ENCODE measurements at places on chromosomes 4 and X. TPM values are rescaled to one million over a fixed set of nuclear protein-coding genes. Genes with fewer than 3 reads are reported as not detected.
A peak's percentile ranks its signal among the peaks of the same experiment; 100 is the strongest.

DNA sequence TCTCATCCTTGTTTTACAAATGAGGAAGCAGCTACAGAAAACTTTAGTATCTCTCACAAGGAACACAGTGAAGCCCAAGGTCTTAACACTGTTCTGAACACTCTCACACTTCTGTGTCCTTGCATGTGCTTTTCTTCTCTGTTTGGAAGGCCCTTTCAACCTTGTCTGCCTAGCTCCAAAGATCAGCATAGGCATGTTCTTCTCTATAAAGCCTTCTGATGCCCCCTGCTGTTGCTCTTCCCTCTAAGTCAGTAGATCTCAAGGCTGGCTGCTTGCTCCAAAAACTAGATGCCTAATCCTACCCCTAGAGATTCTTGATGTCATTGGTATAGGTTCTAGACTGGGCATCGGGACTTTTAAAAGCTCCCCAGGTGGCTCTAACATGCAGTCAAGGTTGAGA, 5.9 kb downstream of the APOO start:
- peak; percentile 9 for DNase-seq
- peaks cover 12% of the 10 kb centered on the region for H3K4me1 ChIP-seq
- no peak overlapping the region for H3K27ac ChIP-seq
- H3K27me3 ChIP-seq, result no peaks in the 10 kb centered on the region
- no peaks in the 10 kb centered on the region for H3K36me3 ChIP-seq

DNA sequence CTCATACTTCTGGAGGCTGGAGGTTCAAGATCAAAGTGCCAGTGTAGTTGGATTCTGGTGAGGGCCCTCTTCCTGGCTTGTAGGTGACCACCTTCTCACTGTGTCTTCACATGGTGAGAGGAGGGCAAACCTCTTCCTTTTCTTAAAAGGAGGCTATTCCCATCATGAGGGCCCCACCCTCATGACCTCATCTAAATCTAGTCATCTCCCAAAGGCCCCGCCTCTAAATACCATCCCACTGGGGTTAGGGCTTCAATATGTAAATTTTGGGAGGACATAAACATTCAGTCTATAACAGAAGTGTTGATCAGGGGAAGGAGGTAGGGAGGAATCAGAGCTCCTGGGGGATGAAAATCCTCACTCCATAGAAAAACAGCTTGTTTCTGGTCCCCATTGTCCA, 60.8 kb upstream of the DIPK2B start:
- no peaks in the 10 kb centered on the region for H3K27me3 ChIP-seq
- no peak for DNase-seq
- H3K27ac ChIP-seq, result no peak overlapping the region

- H3K36me3 ChIP-seq, result peaks cover 71% of the 10 kb centered on the region
- peak overlapping the region; percentile 90 for H3K4me3 ChIP-seq
- peaks cover 39% of the 10 kb centered on the region for H3K4me1 ChIP-seq
- H3K27ac ChIP-seq, result peak overlapping the region; percentile 78
- H3K27me3 ChIP-seq, result peaks cover 18% of the 10 kb centered on the region
- no peak for DNase-seq
Measured at GRCh38 chrX:48913605-48914366, 2.3 kb upstream of the SLC35A2 start.

DNA sequence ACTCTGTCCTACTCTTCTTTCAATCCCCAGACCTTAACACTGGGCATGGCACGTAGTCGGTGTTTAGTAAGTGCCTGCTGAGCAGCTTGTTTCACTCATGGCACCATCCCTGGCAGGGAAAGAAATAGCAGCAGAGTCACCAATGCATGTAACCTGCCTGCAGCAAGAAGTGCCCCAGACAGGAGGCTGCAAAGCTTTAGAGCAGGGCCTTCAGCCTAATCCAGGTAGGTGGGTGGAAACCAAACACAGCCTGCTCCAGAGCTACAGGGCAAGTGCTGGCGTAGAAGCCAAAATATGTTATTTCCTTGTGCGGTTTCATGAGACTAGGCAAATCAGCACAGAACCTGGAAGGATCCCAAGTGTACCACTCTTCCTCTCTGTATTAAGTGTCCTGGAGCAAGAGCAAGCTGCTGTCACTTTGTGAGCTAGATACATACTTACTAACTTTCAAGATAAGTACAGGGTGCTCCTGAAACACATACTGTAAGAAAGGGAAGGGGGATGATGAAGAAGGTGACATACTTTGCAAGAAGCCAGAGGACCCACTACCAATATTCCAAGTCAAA, 5.5 kb downstream of the PROM1 start:
- no peak overlapping the region for H3K4me3 ChIP-seq
- H3K36me3 ChIP-seq, result no peaks in the 10 kb centered on the region
- H3K27me3 ChIP-seq, result peaks cover 57% of the 10 kb centered on the region
- H3K27ac ChIP-seq, result no peak overlapping the region
- H3K4me1 ChIP-seq, result peaks cover 16% of the 10 kb centered on the region
- no peak for DNase-seq

- peaks cover 44% of the 10 kb centered on the region for H3K4me1 ChIP-seq
- no peaks in the 10 kb centered on the region for H3K27me3 ChIP-seq
- no peak for DNase-seq
Measured at GRCh38 chr4:48654015-48654664, 125.9 kb downstream of the FRYL start.

GRCh38 chrX:110748256-110748806, 47.3 kb downstream of the CHRDL1 start:
- H3K4me3 ChIP-seq, result no peak overlapping the region
- DNase-seq, result no peak
- no peaks in the 10 kb centered on the region for H3K27me3 ChIP-seq
- H3K4me1 ChIP-seq, result no peaks in the 10 kb centered on the region
- no peaks in the 10 kb centered on the region for H3K36me3 ChIP-seq

GRCh38 chr4:39626261-39626660, 12.4 kb downstream of the SMIM14 start:
- no peak for DNase-seq
- no peaks in the 10 kb centered on the region for H3K36me3 ChIP-seq
- peaks cover 4% of the 10 kb centered on the region for H3K4me1 ChIP-seq

DNA sequence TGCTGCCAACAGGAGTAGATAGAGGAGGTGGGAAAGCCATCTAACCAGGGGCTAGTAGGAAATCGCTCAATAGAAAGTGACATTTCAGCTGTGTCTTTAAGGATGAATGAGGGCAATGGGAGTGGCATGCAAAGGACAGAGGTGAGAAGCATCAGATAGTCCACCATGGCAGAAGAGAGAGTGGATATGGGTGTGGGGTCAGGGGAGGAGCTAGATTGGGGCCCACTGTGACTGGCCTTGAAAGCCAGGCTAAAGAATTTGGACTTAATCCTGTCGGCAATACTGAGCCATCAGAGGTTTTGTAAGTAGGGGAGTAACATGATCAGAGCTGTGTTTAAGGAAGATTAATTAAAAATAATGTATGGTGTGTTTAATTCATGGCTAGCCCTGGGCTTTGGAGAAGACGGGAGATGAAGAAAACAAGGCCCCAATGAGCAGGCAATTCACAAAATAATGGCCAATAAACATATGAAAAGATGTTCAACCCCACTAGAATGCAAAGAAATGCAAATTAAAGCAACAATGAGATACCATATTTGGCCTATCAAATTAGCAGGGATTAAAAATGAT, 98.1 kb upstream of the PJA1 start:
- H3K27ac ChIP-seq, result no peak overlapping the region
- no peak overlapping the region for H3K4me3 ChIP-seq
- no peak for DNase-seq
- no peaks in the 10 kb centered on the region for H3K36me3 ChIP-seq

DNA sequence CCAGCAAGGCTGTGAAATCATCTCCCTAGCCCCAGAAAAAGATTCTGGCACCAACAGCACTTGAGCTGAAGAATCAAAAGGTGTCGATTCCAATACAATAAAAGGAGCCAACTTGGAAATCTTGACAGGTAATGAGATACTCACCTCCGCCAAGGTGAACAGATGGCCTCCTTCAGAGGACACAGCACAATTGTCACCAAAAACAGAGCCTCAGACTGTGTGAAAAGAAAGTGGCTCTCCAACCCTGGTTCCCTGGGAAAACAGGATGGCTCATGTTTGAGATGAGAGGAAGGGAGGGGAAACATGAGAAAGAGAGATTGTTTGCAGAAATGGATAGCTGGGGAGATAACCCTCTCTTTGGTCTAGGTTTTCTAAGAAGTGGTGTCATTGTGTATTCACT, 168.9 kb downstream of the HS3ST1 start:
- no peak overlapping the region for H3K4me3 ChIP-seq
- H3K27ac ChIP-seq, result no peak overlapping the region
- no peak for DNase-seq
- peaks cover 4% of the 10 kb centered on the region for H3K27me3 ChIP-seq

DNA sequence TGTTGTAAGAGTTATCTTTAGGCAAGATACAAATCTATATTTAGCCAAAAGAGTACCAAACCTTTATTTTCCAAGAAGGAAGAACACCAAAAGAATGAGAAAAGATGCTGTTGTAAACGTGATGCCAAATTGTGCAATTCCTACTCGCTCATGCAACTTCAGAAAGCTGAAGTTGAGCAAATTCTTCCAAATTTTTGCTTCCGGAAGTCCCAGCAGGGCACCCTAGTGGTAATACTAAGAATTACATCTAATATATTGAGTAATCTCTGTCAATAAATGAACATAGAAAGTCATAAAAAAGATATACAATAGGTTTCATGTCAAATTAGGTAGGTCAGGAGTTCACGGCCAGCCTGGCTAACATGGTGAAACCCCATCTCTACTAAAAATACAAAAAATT, 36.0 kb upstream of the SMARCAD1 start:
- H3K27ac ChIP-seq, result no peak overlapping the region
- no peaks in the 10 kb centered on the region for H3K36me3 ChIP-seq
- H3K4me3 ChIP-seq, result no peak overlapping the region
- no peaks in the 10 kb centered on the region for H3K4me1 ChIP-seq

- H3K27me3 ChIP-seq, result no peaks in the 10 kb centered on the region
- peaks cover 24% of the 10 kb centered on the region for H3K4me1 ChIP-seq
- H3K36me3 ChIP-seq, result no peaks in the 10 kb centered on the region
- DNase-seq, result peak; percentile 42
- no peak overlapping the region for H3K4me3 ChIP-seq
Measured at GRCh38 chrX:9342561-9343051, 122.3 kb upstream of the TBL1X start.

DNA sequence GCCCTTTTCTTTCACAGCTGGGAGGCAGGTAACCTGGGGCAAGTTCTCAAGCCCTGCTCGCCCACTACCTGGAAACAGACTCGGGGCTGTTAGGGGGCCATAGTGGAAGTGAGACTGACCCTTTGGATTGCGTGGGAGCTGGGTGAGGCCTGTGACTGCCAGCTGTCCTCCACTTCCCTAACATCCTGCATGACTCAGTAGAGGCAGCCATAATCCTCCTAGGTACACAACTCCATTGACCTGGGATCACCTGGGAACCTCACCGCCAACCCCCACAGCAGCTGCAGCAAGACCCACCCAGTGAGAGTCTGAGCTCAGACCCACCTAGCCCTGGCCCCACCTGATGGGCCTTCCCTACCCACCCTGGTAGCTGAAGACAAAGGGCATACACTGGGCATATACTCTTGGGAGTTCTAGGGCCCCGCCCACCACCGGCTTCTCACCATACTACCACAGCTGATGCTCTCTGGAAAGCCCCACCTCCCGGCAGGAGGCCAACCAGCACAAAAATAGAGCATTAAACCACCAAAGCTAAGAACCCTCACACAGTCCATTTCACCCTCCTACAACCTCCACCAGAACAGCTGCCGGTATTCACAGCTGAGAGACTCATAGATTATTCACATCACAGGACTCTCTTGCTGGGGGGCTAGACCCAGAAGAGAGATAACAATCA, 61.1 kb upstream of the DCTD start:
- H3K27ac ChIP-seq, result no peak overlapping the region
- H3K4me3 ChIP-seq, result no peak overlapping the region
- H3K36me3 ChIP-seq, result no peaks in the 10 kb centered on the region
- peaks cover 49% of the 10 kb centered on the region for H3K27me3 ChIP-seq
- H3K4me1 ChIP-seq, result peaks cover 7% of the 10 kb centered on the region

DNA sequence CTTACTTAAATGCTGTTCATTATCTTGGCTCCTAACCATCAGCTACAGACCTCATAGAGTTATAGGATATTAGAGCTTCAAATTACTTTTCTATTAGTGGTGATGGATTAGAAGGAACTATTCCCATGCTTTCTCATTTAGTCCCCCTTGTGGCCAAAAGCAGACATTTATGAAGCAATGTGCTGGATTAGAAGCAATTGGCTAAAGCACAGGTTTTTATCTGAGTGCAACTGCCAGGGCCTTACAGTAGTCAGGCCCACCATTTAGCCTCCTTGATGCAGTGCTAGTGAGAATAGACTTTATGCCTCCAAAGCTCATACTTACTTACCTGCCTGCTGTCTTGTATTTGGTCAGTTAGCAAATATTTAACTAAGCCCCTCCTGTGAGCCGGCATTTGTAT, 93.0 kb downstream of the TSPAN7 start:
- H3K4me3 ChIP-seq, result no peak overlapping the region
- no peaks in the 10 kb centered on the region for H3K36me3 ChIP-seq

DNA sequence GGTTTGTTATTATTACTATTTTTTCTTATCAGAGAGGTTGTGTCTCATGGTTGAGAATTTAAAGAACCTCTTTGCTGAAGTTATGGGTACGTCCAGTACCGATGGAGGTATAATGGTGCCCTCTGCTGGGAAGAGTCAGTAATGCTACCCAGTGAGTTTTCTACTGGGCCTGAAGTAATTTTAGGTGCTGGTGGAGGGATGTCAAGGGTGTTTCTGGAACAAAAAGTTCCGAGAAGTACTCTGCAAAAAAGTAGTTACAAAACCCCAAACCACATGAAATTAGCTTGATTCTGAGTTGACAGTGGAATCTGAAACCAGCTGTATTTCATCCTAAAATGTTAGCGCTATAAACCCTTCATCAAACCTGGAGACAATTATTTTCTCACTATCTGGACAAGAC, 102.5 kb upstream of the MID1 start:
- no peak overlapping the region for H3K27ac ChIP-seq
- no peak overlapping the region for H3K4me3 ChIP-seq
- DNase-seq, result peak; percentile 1
- H3K36me3 ChIP-seq, result no peaks in the 10 kb centered on the region
- no peaks in the 10 kb centered on the region for H3K4me1 ChIP-seq
- H3K27me3 ChIP-seq, result no peaks in the 10 kb centered on the region

DNA sequence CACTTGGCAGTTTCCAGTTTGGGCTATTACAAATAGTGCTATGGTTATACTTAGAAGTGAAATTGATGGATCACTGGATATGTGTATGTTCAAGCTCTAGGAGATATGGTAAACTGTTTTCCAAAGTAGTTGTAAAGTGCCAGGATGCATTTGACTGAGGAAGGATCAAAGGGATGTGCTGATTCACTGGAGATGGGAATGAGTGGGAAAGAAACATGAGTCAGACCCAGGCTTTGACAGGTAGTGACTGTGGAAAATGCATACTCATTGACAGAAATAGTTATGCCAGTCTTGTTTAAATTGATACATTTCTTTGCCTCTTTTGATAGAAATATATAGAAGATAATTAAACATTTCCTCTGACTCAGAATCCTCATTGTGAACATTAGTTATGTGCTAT, 77.9 kb downstream of the CEP135 start:
- H3K27ac ChIP-seq, result no peak overlapping the region
- H3K36me3 ChIP-seq, result peaks cover 47% of the 10 kb centered on the region
- H3K4me1 ChIP-seq, result no peaks in the 10 kb centered on the region
- DNase-seq, result no peak

Gene CXCR3
- total RNA-seq, result 58.5 TPM

Gene UGT2B17
- not detected for total RNA-seq

Gene FAM184B
- not detected for total RNA-seq

Gene CYP4V2
- total RNA-seq, result 6.2 TPM

Gene MAGEB10
- not detected for total RNA-seq

Gene HSFX1
- 0.24 TPM for total RNA-seq
